ENCODE measurements at places on chromosomes 5 and 9. TPM values are rescaled to one million over a fixed set of nuclear protein-coding genes. Genes with fewer than 3 reads are reported as not detected.

DNA sequence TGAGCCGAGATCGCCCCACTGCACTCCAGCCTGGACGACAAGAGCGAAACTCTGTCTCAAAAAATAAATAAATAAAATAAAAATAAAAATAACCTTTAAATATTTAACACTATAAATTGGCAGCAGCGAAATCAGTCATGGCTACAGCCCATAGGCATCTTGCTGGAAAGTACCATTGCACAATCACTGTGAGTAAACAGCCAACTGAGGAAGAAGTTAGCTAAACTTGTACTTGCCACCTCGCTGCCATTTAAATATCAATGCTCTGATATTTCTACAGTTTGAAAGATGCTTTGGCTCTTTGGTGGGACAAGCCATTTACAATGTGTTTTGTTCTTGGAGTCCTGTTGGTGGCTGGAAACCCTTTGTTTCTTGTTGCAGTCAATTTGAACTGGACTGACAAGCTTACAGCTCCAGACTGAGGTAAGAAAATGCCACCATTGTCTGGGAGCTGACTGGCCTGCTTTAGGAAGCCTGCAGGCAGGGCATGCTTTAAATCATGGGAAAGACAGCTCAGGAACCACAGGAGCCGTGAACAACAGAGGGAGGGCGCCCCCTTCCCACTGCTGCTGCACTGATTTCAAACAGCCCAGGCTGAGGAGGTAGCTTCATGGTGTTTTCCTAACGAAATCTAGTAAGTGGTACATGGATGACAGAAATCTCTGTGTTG, 322.8 kb upstream of the RFX3 start:
- no peak for DNase-seq

The ECSCR gene
- total RNA-seq, result 21.2 TPM

GRCh38 chr5:89353837-89354551, 471.0 kb upstream of the MEF2C start:
- DNase-seq, result no peak

GRCh38 chr9:1591310-1591709, 423.8 kb upstream of the SMARCA2 start:
- no peak for DNase-seq

DNA sequence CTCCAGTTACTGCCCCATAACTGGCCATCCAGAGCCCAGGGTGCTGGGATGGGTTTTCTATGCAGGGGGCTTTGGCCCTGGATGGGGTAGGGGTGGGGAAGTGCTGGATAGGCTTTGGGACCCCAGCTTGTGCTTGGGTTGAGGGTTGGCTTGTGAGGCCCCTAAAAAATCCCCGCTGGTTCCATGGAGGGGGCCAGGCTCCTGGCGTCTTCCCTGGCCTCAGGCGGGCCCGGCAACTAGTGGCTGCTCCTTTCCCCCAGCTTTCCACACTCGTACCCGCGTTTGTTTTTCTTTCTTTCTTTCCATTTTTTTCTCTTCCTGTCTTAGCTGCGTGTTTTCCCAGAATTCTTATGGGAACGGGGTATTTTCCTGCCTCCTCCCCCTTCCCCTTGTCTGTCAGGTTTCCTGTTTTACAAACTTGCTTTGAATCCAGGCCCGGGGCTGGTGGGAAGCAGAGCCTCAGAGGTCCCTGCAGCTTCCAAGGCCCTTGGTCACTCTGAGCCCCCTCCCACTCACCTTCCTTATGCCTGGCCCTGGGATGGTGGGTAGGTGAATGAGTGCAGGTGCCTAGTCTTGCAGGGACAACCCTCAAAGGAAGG, 40.2 kb downstream of the RGS3 start:
- no peak for DNase-seq

GRCh38 chr9:7777771-7778170, 21.8 kb downstream of the DMAC1 start:
- DNase-seq, result no peak

DNA sequence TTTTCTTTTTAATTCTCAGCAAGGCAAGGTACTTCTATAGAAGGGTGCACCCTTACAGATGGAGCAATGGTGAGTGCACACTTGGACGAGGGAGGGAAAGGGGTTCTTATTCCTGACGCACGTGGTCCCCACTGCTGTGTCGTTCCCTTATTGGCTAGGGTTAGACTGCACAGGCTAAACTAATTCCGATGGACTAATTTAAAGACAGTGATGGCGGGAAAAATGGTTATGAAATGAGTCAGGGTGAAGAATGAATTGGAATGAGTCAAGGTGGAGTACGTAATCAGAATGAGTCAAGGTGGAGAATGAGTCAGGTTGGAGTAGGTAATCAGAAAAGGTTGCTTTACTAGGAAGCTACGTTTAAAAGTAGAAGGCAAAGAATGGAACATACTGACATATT, 2.1 kb upstream of the HMGCS1 start:
- DNase-seq, result no peak

The DAB2IP gene
- 55.0 TPM for total RNA-seq

The FREM1 gene
- 8.7 TPM for total RNA-seq

- DNase-seq, result no peak
Observed at GRCh38 chr9:133705576-133705975, 32.6 kb downstream of the SARDH start.

The NUTM2G gene
- total RNA-seq, result not detected

DNA sequence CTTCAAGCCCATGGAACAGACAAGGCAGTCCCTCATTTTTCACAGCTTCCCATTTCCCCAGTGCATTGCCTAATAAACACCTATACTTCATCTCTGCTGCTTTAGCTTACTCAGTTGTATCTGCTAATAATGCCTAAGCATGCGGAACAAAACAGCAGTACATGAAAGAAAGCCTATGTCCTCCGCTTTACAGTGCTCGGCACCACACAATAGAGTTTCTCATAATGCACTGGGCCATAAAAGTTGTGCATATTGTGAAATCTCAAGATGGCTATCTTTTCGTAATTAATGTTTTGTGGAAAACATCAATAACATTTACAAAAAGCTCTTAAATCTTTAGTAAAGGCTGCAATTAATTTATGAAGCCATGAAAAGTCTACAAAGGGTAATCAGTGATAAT, 69.3 kb downstream of the DENND1A start:
- no peak for DNase-seq

The RMND5B gene
- total RNA-seq, result 33.6 TPM

DNA sequence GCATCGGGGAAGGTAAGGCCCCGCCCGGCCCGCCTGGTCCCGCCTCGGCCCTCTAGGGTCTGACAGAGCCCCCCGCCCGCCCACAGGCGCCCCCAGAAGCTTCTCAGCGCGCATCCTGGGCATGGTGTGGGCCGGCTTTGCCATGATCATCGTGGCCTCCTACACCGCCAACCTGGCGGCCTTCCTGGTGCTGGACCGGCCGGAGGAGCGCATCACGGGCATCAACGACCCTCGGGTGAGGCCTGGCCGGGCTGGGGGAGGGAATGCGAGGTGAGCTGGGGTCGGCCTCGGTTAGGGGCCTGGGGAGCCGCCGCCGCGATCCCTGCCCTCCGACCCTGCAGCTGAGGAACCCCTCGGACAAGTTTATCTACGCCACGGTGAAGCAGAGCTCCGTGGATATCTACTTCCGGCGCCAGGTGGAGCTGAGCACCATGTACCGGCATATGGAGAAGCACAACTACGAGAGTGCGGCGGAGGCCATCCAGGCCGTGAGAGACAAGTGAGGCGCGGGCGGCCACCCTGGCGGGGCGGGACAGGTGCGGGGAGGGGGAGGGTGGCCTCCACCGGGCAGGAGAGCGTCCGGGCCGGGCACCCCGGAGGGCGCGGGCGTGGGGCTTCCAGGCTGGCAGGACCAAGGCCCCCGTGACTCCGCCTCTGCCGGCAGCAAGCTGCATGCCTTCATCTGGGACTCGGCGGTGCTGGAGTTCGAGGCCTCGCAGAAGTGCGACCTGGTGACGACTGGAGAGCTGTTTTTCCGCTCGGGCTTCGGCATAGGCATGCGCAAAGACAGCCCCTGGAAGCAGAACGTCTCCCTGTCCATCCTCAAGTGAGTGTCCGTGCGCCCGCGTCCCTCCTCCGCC, 7.1 kb downstream of the LRRC26 start:
- DNase-seq, result peak; percentile 65

GRCh38 chr9:93500571-93501298, 47.4 kb upstream of the FAM120AOS start:
- no peak for DNase-seq

GRCh38 chr9:104858271-104858670, 69.7 kb downstream of the ABCA1 start:
- no peak for DNase-seq

DNA sequence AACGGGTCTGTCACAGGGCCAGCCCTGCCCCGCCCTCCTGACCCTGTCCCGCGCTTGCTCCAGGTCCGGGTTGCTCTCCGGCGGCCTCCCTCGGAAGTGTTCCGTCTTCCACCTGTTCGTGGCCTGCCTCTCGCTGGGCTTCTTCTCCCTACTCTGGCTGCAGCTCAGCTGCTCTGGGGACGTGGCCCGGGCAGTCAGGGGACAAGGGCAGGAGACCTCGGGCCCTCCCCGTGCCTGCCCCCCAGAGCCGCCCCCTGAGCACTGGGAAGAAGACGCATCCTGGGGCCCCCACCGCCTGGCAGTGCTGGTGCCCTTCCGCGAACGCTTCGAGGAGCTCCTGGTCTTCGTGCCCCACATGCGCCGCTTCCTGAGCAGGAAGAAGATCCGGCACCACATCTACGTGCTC, 4.2 kb downstream of the B4GALT7 start:
- DNase-seq, result peak; percentile 55

GRCh38 chr5:116788851-116789403, 214.3 kb upstream of the SEMA6A start:
- DNase-seq, result no peak

The CDX1 gene
- total RNA-seq, result not detected

The BNC2 gene
- 52.2 TPM for total RNA-seq

DNA sequence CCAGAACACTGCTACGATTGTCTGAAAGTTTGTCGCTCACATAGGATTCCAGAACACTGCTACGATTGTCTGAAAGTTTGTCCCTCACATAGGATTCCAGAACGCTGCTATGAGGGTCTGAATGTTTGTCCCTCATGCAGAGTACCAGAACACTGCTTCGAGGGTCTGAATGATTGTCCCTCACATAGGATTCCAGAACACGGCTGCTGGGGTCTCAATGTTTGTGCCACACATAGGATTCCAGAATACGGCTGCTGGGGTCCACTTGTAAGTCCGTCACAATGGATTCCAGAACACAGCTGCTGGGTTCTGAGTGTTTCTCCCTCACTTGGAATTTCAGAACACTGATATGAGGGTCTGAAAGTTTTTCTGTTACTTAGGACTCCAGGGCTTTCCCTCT, 203.3 kb downstream of the FOXD4L6 start:
- DNase-seq, result no peak

The DIAPH1 gene
- total RNA-seq, result 53.0 TPM

The TMEM161B gene
- 11.9 TPM for total RNA-seq

DNA sequence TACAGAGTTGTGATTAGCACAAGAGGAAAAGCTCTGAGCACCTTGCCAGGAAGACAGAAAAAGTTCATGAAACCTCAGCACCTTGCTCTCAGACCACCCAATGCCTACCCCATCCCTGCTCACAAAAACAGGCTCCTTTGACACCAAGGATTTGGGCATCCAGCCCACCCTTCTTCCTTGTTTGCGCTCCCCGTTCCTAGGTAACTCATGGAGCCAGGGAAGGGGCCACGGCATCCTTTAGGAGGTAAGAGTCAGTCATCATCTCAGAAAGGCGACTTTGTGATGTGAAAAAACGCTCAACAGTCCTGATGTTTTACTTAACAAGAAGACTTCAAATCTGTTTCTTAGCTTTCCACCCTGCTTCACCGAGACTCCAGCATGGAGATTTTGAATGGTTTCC, 29.5 kb downstream of the SH3PXD2B start:
- no peak for DNase-seq

- DNase-seq, result peak; percentile 12
Observed at GRCh38 chr9:133980864-133981588, 11.1 kb downstream of the VAV2 start.

DNA sequence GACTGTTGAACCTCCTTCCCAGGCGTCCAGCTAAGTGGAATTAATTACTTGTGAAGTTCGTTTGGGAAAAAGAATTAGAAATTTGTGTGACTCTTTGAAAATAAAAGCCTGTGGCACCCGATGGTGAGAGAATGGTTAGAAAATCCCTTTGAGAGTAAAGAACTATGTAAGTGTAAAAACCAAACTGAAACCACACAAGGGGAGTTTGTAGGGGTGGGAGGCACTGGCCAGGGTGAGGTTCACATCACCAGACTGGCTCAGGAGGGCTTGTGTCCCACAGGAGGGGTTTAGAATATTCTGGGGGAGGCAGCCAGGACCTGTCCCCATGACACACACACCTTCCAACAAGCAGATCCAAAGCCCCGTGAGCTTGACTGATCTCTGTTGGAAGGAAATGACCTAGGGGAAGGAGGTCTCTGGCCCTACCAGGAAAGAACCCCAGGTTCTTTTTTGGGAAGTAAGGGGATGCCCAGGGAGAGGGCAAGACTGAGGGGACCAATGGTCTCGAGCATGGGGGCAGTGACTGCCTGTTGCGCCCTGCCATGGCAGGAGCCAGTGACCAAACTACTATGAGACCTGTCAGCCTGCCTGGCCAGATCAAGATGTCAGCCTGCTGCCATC, 4.3 kb downstream of the SPATA24 start:
- DNase-seq, result no peak

The BARHL1 gene
- total RNA-seq, result not detected

DNA sequence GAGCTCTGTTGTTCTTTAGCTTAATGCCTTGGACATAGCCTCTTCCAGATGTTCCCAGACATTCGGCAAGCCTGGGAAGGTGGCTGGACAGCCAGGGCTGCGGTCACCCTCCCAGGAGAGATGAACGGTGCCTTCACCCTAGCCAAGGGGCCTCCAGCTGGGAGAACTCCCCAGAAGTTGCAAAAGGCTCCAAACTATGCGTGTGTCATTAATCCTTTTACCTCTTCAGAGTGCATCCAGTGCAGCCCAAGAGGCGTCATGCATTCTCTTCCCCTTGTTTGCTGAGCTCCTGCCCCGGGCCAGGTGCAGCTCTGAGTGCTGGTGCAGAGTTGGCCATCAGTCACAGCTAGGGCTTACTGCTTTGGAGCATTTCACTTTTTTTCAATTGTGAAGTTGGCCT, 22.8 kb downstream of the HMCN2 start:
- DNase-seq, result no peak

- DNase-seq, result no peak
Observed at GRCh38 chr5:106086352-106086751, 1584.4 kb downstream of the EFNA5 start.

- no peak for DNase-seq
Observed at GRCh38 chr5:68543212-68543611, 327.7 kb downstream of the PIK3R1 start.

The FSD1L gene
- 3.3 TPM for total RNA-seq

The FAM221B gene
- not detected for total RNA-seq

- no peak for DNase-seq
Observed at GRCh38 chr9:125750627-125751011, 3.4 kb downstream of the PBX3 start.

The IL7R gene
- 1.9 TPM for total RNA-seq

The BSPRY gene
- 0.21 TPM for total RNA-seq

GRCh38 chr9:136418182-136419091, 8.0 kb downstream of the PMPCA start:
- DNase-seq, result no peak

The FOXD4L3 gene
- 0.26 TPM for total RNA-seq

The GNA14 gene
- 5.2 TPM for total RNA-seq

All from right cardiac atrium (tissue), 5 donors.